ENCODE measurements at places on chromosomes 3 and 15.

DNA sequence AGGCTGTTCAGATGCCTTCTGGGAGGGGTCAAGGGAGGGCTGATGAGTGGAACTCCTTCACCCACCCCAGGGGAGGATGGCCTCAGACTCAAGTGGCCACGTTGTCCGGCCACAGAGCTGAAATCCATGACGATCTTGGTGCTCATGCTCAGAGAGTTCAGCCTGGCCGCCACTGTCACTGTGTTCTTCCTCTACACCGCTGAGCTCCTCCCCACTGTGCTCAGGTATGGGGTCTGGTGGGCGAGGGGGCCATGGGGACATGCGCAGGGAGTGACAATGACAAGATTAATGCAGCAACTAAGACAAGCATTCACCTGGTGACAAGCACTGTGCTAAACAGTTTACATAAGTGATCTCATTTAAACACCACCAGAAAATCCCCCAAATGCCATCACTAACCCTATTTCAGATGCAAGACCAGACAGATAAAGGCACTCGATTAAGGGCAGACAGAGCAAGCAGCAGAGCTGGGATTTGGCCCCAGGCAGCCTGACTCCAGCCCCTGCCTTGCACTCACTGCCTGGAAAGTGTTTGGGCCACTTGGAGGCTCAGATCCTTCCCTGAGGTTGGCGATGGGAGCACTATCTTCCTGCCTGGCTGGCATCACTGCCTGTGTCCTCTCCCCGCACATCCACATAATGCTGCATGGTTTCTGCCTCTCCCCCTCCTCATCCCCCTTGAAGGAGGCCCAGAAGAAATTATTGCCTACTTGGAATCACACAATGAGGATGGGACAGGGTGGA, 30.9 kb upstream of the XYLB start:
- no peaks in the 10 kb centered on the region for H3K27me3 ChIP-seq
- no peaks in the 10 kb centered on the region for H3K36me3 ChIP-seq
- no peak overlapping the region for H3K4me3 ChIP-seq
- DNase-seq = no peak
- H3K4me1 ChIP-seq = peaks cover 4% of the 10 kb centered on the region
- no peak overlapping the region for H3K27ac ChIP-seq

DNA sequence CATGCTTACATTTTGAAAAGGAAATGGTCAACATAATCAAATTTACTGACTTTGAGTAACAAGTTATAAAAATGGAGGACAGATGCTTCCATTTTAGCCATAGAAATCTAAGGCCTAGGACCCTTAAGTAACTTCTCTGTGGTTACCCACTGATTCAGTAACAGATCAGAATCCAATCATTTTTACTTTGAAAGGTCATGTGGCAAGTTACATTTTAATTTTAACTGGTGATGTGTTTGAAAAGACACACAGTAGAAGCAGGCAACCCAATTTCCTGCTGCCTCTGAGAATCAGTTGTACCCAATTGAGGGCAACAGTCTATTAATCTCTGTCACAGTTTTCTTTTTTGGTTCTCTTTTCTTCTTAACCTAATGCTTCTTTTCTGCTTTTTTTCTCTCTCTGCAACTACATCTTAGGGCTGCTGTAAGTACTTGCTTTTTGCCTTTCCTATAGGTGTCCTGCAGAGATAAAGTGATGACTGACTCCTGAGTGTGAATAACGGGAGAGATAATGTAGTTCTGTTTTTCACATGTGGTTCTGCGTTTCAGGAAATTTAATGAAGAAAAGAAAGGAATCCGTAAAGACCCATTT, 3.3 kb downstream of the ZWILCH start:
- H3K4me3 ChIP-seq = no peak overlapping the region
- peaks cover 36% of the 10 kb centered on the region for H3K36me3 ChIP-seq
- peaks cover 4% of the 10 kb centered on the region for H3K4me1 ChIP-seq
- H3K27me3 ChIP-seq = no peaks in the 10 kb centered on the region

DNA sequence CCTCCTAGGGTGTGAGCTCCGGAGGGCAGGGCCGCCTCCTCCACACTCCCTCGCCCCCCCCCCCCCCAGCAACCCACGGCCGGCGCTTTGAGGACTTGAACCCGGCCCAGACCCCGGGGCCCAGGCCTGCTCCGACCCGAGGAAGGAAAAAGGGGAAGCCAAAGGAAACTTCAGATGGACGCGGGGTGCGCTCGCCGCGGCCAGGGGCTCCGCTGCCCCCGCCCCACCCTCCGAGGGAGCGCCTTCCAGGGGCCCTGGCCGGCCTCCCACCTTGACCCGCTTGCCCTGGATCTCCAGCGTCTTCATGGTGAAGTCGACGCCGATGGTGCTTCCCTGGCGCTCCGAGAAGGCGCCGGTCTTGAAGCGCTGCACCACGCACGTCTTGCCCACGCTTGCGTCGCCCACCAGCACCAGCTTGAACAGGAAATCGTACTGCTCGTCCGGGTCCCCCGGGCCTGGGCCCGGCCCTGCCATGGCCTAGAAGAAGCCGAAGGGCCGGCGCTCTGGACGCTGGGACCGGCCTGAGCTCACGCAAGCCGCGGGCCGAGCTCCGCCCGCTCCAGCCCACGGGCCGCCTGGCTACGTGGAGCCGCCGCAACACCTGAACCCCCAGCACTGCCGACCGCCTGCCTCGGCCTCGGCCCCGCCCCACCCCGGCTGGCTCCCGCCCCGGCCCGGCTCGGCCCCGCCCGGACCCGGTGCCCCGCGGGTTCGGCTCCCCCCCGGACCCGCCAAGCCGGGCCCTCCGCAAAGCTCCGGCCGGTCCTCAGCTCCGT, 400 bp downstream of the RAB43 start:
- H3K27me3 ChIP-seq = no peaks in the 10 kb centered on the region
- no peak overlapping the region for H3K27ac ChIP-seq
- peak overlapping the region; percentile 89 for H3K4me3 ChIP-seq

DNA sequence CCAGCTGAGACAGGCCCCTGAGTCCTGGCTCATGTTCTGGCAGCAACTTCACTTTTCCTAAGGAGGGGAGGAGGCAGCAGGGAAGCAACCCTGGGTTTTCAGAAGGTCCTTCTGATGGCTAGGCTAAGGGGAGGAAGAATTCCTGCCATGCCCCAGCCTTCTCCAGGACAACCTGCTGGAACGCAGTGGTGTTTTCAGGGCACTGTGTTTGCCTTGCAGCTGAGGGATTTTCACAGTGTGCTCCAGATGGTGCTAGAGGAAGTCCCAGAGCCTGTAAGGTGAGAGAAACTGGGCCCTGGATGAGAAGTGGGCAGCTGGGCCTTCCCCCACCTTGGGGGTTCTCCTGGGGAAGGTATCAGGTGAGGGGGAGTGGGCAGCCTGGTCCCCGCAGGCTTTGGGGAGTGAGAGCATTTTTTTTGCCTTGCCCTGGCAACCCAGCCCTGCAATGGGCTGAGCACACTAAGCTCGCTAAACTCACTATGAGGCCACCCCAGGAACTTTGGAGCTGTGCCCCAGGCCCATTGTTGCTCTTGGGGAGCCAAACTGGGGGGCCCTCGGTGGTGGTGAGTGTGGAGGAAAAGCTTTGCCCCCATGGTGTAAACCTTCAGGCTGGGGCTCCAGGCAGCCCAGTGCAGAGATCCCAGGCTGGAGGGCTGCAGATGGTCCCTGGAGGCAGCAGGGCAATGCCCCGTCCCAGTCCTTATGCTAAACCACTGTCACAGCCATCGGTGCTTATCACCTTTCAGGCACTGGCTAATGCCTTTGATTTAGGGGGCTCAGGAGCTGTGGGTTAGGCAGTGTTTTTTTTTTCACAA, 41.1 kb downstream of the ACAA1 start:
- no peaks in the 10 kb centered on the region for H3K36me3 ChIP-seq
- no peaks in the 10 kb centered on the region for H3K27me3 ChIP-seq
- H3K27ac ChIP-seq = no peak overlapping the region
- DNase-seq = no peak

- peaks cover 1% of the 10 kb centered on the region for H3K4me1 ChIP-seq
- no peak overlapping the region for H3K4me3 ChIP-seq
- H3K27me3 ChIP-seq = no peaks in the 10 kb centered on the region
- no peak for DNase-seq
- no peak overlapping the region for H3K27ac ChIP-seq
Observed at GRCh38 chr3:162111861-162112260, 615.3 kb downstream of the OTOL1 start.

Measured in neuronal stem cell (in vitro differentiated cells).